Testis (tissue), 5 donors: ENCODE measurements at places on chromosomes 6 and 20. TPM values are rescaled to one million over a fixed set of nuclear protein-coding genes. Genes with fewer than 3 reads are reported as not detected.

DNA sequence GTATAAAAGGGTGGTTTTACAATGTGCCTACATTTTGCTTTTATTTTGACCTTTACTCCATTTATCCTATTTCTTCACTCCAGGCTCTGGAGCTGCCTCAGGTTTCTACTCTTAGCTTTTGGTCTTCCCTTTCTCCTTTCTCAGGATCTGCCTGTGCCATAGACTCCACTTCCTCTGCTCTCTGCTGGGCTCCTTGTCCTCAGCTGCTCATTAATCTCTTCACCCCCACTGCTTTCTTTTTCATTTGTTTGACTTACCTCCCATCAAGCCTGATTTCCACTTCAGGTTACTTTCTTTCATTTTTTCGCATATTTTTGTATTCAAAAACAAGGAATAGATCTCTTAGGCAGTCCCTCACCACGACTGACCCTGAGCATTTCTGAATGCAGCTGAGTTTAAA, 106.8 kb downstream of the COL19A1 start:
- no peak for DNase-seq

TSBP1 gene
- total RNA-seq: 18.4 TPM

SPAG4 gene
- total RNA-seq: 49.0 TPM

DNA sequence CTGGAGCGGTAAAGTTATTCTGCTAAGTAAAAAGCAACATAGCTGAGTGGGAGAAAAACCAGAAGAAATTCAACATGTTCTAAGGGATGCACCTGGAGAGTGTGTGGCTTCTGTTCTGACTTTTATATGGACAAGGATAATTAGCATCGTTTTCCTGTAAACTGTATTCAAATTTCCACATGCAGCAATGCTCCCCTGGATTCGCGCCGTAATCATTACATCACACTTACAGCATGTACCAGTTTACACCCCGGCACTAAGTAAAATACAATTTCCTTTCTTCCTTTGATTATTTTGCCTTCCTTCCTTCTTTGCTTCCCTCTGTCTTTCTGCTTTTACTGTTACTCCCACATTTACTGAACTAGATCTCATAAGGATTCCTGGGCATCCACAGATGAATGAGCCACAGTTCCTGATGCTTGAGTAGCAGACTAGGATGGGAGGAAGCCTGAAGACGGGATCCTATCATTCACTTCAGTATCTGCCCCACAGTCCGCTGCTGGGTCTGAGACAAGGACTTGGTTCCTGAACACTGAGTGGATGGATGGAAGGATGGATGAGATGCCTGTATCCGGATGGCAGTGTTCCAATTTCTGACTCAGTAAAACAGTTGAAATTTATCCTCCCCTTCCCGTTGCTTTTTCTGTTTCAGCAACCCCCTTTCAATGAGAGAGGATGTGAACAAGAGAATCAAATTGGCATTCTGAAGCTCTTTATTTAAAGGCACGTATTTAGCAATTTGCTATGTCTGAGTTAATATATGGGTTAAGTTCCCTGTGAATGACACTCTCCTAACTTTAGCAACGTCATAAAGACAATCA, 174.6 kb downstream of the GJA10 start:
- no peak for DNase-seq

- no peak for DNase-seq
Measured at GRCh38 chr20:11451793-11452291, 465.9 kb upstream of the BTBD3 start.

DNA sequence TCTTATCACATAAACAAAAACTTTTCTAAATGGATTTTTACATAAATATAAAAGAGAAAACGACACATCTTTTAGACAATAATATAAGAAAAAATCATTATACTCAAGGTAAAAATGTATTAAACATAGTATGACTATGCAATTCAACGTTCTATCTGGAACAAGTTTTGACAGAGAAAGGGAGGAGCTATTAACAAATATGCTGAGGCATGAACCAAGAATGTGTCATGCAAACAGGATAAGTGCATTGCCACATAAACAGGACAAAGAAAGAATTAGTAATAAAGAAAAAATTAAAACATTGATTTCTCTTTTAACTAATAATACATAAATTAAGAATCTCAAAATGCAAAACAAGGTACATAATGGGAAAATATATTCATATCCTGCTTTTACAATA, 1353.4 kb upstream of the GJE1 start:
- DNase-seq: no peak

SNRPB2 gene
- 32.8 TPM for total RNA-seq

RRAGD gene
- total RNA-seq: 19.4 TPM

- no peak for DNase-seq
Measured at GRCh38 chr6:4567141-4567540, 209.1 kb upstream of the CDYL start.

DNA sequence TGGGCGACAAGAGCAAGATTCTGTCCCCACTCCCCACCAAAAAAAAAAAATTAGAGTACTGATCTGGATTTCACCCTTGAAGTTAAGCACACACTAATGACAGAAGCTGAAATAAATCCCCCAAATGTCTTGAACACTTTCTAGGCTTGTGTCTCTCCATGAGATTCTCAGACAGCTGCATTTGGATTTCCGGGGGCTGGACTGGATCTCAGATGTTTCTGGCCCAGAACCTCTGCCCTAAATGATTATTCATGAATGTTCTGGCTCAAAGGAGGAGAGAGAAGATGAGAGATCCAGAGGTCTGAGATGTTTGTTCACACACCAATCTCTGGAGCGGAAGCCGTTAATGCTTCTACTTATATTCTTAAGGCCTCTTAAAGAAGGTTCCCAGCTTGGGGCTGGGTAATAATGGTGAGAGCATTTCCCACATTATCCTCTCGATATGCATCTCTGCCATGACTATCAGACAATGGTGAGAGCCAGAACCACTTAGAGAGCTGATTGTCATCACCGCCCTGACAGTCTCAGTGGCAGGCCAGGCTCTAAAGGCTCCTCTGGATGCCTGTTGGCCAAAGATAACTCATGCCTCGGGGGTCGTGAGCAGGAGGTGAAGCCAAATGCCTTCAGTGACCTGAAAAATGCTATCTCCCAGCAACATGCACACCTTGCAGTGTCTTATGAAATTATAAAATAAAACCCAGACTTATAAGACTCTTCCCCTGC, 127.9 kb upstream of the AGPAT4 start:
- no peak for DNase-seq

GRCh38 chr6:85574932-85575598, 18.6 kb downstream of the SNX14 start:
- DNase-seq: no peak

DNA sequence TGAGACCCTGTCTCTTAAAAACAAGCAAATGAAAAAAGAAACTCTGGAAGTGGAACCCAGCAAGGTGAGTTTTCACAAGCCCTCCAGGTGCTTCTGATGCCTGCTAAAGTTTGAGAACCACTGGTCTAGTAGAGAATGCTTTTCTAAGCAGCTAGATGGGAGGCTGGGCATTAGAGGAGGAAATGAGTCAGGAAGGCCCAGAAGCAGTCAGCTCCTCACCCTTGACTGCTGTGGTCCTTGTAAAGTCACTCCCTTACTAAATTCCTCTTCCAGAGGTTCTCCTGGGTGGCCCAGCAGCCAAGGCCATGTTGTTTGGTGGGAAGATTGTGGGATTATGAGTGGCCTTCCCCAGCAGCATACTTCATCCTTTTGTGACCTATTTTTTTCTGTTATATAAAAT, 52.0 kb upstream of the FYN start:
- DNase-seq: no peak

DNA sequence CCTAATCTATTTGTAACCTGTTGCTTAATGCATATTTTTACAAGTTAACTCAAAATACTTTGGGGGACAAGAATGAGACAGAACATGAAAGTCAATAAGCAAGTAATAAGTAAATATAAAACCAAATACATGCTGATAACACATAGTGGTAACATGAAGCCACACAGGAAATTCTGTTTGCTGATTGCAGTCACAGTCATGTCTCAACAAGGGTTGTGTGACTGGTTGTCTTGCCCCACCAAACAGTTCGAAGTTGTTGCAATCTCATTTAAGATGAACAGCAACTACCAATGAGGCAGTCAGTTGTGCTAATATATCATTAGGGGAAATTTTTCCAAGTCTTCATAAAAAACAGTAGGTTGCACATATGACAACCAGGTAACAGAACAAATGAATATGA, 14.5 kb downstream of the CD24 start:
- DNase-seq: no peak

GRCh38 chr6:13924146-13924948, 405 bp upstream of the RNF182 start:
- peak; percentile 48 for DNase-seq

- DNase-seq: no peak
Measured at GRCh38 chr6:109695468-109695867, 4.4 kb downstream of the FIG4 start.

OXT gene
- total RNA-seq: 3.7 TPM

- peak; percentile 93 for DNase-seq
Measured at GRCh38 chr20:62409931-62410745, 3.1 kb upstream of the CABLES2 start.

- no peak for DNase-seq
Measured at GRCh38 chr20:7672571-7672970, 267.7 kb downstream of the HAO1 start.

GRCh38 chr20:61872371-61872900, 193.2 kb downstream of the TAF4 start:
- no peak for DNase-seq

DNA sequence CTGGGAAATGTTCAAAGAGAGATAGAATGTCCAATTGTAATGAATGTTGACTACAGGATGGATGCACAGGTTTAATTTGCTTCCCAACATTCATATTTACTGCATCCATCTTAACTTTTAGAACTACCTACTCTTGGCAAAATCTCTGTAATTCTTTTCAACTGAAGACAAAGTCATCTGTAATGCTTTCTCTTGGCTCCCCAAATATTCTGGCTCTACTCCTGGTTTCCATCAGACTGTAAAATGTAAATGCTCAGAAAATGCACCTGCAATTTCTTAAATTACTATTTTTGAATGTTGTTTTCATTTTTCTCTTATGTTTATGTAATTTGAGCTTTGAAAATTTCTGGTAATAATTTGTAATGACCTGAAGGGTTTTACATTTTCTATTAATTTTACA, 480.8 kb upstream of the IMPG1 start:
- DNase-seq: no peak

- no peak for DNase-seq
Measured at GRCh38 chr20:8361006-8361652, 229.1 kb downstream of the PLCB1 start.

BPI gene
- total RNA-seq: 17.5 TPM

DNA sequence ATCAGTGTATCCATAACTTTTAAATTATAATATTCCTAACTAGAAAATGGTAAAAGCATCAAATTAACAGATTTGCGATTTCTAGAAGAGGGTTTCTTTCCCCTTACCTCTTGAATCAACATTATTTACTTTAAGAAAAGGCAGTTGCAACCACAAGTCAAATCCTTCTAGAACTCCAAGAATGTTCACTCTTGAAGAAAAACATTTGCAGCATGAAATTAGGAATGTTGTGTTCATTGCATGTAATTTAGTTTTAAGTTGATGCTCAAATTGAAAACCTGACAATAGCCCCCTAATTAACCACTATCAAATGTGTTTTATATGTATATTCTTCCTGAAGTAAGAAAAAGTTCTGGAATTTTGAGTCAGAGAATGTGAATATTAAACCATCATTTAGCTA, 2.3 kb upstream of the REV3L start:
- DNase-seq: no peak

GRCh38 chr6:39018103-39018502, 30.5 kb upstream of the GLP1R start:
- no peak for DNase-seq

GRCh38 chr6:35611240-35611639, 77.5 kb downstream of the FKBP5 start:
- DNase-seq: no peak

DNA sequence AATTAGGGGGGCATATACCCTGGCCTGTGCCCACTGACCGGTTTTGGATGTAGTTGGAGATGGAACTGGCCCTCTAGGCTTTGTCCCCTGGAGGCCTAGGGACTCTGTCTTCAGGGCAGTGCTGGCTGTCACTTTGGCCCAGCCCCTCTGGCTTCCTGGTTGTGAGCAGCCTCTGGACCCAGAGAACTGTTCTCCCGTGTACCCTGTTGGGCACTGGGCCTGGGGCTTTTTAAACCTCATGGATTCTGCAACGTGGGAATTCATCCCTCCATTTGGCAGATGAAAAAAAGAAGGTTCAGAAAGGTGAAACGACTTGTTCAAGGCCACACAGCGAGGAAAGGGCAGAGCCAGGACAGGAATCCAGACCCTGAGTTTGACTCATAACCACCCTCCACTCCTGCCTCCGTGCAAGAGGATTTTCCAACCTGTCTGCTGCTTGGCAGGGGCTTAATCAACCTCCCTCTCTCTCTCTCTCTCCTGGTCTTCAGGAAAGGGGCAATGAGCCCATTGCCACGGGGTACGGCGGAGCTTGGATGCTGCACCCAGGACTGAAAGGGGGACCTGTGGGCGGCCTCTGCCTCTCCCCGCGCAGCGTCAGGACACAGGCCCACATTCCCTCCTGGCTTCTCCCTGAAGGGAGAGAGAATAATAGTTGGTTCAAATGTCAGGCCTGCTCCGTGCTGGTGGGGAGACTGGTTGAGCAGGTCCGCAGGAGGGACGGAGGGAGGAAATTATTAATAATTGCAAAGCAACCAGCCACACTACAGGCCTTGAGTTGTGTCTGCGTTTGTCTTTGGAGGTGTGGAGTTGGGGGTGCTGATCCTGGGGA, 56.0 kb downstream of the CEBPB start:
- no peak for DNase-seq

DNA sequence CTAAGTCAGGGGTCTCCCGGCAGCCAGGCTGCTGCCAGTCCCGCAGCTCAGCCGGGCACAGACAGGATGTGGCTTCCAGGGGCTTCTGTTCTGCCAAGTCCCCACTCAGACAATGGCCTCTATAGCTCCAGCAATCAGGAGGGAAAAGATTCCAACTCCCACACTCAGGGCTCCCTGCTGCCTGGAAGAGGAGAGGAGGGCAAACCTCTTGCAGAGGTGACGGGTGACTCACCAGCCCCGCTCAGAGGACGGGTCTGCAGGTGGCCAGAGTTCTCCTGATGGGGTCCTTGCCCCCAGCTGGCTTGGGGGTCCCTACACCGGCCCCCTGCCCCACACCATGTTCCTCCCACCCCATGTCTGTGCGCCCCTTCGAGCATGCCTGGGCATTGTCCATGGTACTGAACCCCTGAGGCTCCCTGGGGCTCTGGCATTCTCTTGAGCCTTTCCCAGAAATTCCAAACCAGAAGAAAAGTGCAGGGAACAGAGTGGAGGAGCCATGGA, 32.6 kb downstream of the NTSR1 start:
- no peak for DNase-seq

DNA sequence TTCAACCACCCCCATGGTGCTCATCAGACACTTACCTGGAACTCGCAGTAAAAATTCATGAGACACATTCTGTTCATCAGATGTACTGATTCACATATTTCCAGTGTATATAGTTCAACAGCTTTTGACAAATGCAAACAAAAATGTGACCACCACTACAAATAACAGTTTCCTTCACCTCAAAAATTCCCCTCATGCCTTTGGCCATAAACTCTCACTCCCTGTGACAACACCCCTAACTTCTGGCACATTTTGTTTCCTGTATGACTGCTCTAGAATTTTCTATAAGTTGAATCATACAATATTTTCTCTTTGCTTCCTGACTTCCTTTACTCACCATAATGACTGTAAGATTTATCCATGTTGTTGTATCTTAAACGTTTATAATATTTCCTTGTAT, 63.7 kb downstream of the C6orf118 start:
- no peak for DNase-seq

- DNase-seq: no peak
Measured at GRCh38 chr6:145508107-145508506, 227.2 kb downstream of the EPM2A start.

- DNase-seq: no peak
Measured at GRCh38 chr6:151109869-151110575, 129.7 kb upstream of the AKAP12 start.

- no peak for DNase-seq
Measured at GRCh38 chr6:21599051-21599696, 5.6 kb downstream of the SOX4 start.
